ENCODE measurements at places on chromosomes 2 and 18.

GRCh38 chr2:218235017-218235416 is 18.0 kb downstream of the ARPC2 start:
- no peak for DNase-seq

- peak; percentile 51 for DNase-seq
Measured at GRCh38 chr2:240556553-240557100, 1.2 kb downstream of the ANKMY1 start.

DNA sequence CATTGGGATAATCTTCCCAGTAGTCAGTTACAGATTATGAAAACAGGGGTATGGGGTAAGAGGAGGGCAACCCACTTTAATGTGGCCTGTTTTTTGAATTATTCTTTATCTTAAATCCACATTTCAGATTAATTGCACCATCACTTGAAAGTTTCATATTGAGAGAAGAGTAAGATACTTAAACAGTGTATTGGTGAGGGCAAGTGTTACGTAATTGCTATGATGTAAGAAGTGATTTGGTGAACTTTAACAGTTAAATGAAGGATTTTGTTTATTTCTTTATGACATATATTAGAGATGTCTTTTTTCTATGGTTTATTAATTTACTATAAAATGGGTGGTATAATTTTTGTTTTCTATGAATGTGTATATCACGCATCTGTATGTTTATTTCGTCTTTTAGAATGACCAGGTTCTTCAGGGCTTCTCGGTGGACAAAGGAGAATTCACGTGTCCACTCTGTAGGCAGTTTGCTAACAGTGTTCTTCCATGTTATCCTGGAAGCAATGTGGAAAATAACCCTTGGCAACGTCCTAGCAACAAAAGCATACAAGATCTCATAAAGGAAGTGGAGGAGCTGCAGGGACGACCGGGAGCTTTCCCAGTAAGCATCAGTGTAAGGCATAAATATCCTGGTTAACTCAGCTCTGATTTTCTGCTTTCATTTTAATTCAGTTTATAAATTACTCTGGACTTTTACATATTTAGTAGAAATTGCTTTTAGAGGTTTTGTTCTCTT is 171.2 kb upstream of the MYO3B start:
- no peak for DNase-seq

DNA sequence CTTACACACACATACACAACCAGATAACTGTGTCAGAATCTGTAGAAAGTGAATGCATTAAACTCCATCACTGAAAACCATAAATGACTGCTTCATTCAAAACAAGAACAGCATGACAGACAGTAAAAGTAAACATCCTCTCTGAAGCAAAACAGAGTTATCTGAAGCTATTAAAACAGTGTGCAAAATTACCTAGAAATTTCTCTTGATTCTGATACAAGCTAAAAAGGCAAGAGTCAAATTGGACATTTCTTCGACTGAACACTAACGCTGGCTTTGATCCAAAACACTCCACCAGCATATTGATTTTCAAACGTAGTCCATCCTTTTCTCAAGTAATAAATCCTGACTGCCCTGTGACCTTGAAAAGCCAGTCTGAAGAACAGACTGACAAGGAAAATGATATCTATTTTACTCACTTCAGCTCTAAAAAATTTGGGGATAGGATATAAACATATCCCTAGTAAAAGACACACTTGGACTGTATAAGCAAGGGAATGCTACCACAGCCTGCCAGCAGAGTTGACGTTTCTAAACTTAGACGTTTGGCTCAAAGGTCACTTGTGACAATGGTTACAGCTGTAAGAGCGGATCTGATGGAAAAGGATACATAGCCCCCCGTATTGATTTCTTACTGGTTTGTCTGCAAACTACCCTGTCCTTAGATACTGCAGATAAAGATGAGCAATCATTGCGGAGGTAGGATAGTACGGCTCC is 128.9 kb upstream of the ITGB6 start:
- DNase-seq, result no peak

DNA sequence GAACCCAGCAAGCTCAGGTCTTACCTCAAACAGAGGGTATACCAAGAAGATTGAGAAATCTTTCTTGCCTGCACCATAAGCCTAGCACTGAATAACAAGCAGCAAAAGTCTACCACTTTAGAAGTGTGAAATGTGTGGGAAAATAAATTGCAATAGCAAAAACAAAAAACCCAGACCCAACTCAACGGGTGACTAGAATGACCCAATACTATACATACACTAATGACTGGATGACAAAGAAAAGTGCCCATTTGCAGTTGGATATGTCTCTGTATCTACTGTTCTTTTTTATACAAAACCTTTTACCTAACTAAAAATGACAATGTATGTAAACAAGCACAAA is 950.6 kb downstream of the TRIB2 start:
- no peak for DNase-seq

GRCh38 chr2:198242093-198242492 is 437.7 kb downstream of the PLCL1 start:
- no peak for DNase-seq

- DNase-seq, result no peak
Measured at GRCh38 chr2:96540136-96540535, 3.6 kb downstream of the ARID5A start.

GRCh38 chr2:163641986-163642385 is 93.8 kb downstream of the FIGN start:
- no peak for DNase-seq

GRCh38 chr2:68906716-68907115 is 35.5 kb upstream of the BMP10 start:
- DNase-seq, result no peak

- no peak for DNase-seq
Measured at GRCh38 chr2:47631792-47632398, 151.1 kb upstream of the MSH6 start.

- DNase-seq, result no peak
Measured at GRCh38 chr2:2860589-2861300, 516.9 kb downstream of the EIPR1 start.

- no peak for DNase-seq
Measured at GRCh38 chr2:179377296-179377695, 112.7 kb upstream of the SESTD1 start.

DNA sequence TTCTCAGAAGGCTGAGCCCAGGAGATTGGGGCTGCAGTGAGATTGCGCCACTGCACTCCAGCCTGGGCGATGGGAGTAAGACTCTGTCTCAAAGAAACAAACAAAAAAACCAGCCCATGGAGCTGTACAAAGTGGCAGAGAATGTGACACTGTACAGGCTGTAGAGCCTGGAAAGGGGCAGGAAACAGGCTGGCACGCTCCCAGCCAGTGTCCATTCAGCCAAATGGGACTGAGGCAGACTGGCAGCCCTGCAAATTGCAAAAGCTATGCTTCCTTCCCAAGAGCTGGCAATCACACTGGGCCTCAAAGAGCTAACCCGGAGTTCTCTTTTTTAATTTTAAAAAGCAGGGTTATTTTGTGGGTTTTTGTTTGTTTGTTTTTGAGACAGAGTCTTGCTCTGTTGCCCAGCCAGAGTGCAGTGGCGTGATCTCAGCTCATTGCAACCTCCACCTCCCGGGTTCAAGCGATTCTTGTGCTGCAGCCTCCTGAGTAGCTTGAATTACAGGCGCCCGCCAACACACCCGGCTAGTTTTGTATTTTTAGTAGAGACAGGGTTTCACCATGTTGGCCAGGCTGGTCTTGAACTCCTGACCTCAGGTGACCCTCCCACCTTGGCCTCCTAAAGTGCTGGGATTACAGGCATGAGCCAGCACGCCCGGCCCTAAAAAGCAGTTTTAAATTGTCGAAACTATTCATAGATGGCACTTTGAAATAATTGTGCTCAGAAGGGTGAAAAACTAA is 42.8 kb downstream of the SCRN3 start:
- DNase-seq, result no peak

DNA sequence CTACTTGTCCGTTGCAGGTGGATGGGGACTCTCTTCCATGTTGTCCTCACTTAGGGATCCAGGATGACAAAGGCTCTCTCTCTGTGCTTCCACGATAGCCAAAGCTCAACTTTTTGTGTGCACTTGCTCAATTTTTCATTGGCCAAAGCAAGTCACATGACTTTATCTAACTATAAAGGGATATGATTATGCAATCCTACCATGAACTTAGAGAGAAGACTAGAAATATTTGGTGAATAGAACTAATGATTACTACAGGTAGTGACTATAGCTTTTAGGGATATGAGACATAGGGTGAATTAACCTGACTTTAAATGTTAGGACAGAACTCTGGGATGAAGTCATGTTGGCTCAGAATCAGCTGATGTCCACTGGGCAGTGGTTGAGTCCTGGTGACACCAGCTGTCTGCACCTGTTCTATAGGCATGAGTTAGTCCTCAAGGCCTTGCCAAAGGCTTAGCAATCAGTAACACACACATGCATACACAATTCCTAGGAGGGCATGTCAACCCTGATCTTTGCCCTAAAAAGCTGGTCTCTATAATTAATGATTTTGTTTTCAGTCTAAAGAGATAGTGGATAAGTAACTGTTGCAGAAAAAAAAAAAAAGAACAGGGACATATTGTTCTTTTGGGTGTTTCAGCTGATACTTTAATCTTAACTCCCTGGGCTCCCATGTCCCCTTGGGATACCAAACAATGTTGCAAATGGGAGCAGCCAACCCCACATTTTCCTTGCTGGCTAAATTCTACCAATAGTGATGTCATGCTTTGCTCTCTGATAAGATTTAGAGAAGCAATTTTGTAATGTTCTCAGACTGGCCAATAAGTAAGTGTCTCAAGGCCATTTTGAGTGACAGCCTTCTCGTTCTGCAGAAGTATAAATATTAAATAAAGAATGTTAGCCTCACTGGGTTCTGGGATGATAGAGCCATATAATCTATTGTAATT is 12.5 kb upstream of the HK2 start:
- no peak for DNase-seq

DNA sequence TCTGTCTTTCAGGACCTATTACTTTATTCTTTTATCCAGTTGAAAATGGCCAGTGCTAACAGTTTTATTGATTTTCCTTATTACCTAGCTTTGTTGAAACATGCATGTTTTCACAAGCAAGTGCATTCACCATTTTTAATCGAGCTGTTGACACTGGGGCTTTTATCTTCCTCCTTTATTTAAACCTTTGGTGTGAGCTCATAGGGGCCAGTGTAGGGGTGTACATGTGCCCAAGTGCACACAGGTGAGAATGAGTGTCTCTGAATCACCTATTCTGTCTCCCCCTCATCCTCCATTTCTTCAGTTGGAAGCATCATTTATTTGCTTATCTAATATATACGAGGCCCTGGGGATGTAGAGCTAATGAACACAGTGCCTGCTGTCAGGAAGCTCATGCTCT is 199.1 kb downstream of the PRKCE start:
- no peak for DNase-seq

GRCh38 chr18:48784656-48785055 is 166.1 kb downstream of the SMAD7 start:
- no peak for DNase-seq

DNA sequence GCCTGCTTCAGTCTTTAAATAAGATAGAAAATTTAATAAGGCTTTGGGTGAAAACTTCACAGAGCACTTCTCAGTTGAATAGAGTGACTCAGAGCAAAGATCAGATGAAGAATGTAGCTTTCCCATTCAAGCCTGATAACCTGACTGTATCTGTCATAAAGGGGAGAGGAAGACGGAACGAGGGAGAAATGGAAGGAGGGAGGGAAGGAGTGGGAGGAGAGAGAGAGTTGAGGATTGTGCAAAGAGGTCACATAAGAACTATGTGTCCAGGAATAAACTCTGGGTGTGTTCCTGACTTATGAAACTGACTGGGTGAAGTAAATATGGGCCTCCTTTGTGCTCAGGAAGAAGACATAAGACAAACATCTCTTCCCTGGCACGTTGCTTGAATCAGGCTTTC is 385.5 kb downstream of the LPIN1 start:
- no peak for DNase-seq

DNA sequence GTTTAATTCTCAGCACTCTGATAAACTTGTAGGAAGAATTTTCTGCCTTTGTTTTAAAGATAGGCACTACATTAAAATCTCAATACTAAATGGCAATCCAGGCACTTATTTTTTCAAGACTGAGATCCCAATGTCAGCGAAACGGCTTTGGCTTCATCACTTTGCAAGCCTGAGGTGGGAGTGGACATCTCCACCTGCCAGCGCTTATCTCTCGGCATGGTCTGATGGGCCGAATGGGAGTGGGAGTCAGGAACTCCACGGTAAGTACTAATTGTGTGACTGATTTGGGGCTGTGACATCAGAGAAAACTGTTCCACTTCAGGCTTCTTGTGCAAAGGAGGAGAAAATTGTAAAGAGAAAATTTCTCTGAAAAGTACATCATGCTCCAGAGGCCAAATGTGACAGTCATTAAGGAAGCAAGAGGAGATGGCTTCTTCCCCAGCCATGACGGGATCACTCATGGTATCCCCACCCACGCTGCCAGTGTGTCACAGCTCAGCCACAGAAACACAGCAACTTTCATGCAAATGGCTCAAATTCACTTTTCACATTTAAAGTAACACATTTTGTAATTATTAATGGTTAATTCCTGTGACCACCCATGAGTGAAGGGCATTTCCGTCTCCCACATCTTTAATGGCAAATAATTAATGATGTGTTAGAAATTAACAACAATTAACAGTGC is 385.5 kb upstream of the HNRNPA3 start:
- DNase-seq, result no peak

Data from GM12892 (cell line).